Esophagus squamous epithelium (tissue), 5 donors: ENCODE measurements at places on chromosomes 11 and 22. TPM values are rescaled to one million over a fixed set of nuclear protein-coding genes. Genes with fewer than 3 reads are reported as not detected.

The RCOR2 gene
- total RNA-seq = 0.49 TPM

The MS4A4A gene
- 0.42 TPM for total RNA-seq

The IGSF22 gene
- total RNA-seq = not detected

The FLRT1 gene
- 0.06 TPM for total RNA-seq

The PGA5 gene
- 0.22 TPM for total RNA-seq

The TRIM51 gene
- not detected for total RNA-seq

The TSPAN32 gene
- 2.5 TPM for total RNA-seq

- peaks cover 18% of the 10 kb centered on the region for H3K4me1 ChIP-seq
- H3K4me3 ChIP-seq = peak overlapping the region; percentile 92
- no peak for DNase-seq
- peak overlapping the region; percentile 95 for H3K27ac ChIP-seq
- no peaks in the 10 kb centered on the region for H3K36me3 ChIP-seq
- H3K27me3 ChIP-seq = no peaks in the 10 kb centered on the region
Measured at GRCh38 chr22:41687901-41688364, 734 bp downstream of the SNU13 start.

DNA sequence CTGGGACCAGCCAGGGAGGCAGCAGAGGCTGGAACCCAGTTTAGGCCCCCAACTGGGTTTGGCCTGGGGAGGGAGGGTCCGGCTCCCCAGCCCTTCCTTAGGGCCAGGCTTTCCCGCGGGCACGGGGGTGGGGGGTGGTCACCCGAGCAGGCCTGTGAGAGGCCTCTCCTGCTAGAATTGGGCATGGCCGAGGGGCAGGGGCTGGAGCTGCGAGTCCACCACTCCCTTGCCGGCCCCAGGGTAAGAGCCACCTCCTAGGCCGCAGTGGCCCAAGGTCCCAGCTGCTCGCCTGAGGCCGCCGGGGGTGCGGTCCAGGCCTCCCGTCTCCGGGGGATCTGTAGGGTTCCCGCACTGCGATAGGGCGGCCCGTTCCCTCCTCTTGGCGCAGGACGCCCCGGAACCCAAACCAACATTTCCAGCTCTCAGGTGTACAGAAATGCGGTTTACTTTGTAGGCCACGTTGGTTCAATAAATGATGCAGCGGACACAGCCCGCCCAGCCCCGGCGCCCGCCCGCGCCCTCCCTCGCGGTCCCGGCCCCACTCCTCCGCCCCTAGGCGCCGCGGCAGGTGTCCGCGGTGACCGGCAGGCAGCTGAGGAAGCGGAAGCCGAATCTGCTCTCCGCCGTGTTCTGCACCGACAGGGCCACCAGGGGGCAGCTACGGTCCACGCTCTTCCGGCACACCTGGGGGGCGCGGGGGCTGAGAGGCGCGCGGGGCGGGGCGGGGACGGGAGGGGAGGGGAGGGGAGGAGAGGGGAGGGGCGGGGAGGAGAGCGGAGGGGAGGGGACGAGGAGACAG, 5.9 kb downstream of the LMNTD2 start:
- peak overlapping the region; percentile 53 for H3K4me3 ChIP-seq
- no peaks in the 10 kb centered on the region for H3K27me3 ChIP-seq
- H3K27ac ChIP-seq = no peak overlapping the region
- peaks cover 31% of the 10 kb centered on the region for H3K4me1 ChIP-seq
- H3K36me3 ChIP-seq = no peaks in the 10 kb centered on the region

GRCh38 chr11:82653752-82654151, 79.9 kb downstream of the FAM181B start:
- no peaks in the 10 kb centered on the region for H3K27me3 ChIP-seq
- no peak overlapping the region for H3K27ac ChIP-seq
- H3K36me3 ChIP-seq = no peaks in the 10 kb centered on the region
- no peak overlapping the region for H3K4me3 ChIP-seq
- DNase-seq = no peak

GRCh38 chr11:126344141-126345080, 11.1 kb upstream of the ST3GAL4 start:
- H3K27ac ChIP-seq = peak overlapping the region; percentile 70
- no peaks in the 10 kb centered on the region for H3K27me3 ChIP-seq
- H3K4me3 ChIP-seq = no peak overlapping the region
- peaks cover 5% of the 10 kb centered on the region for H3K4me1 ChIP-seq
- no peak for DNase-seq

DNA sequence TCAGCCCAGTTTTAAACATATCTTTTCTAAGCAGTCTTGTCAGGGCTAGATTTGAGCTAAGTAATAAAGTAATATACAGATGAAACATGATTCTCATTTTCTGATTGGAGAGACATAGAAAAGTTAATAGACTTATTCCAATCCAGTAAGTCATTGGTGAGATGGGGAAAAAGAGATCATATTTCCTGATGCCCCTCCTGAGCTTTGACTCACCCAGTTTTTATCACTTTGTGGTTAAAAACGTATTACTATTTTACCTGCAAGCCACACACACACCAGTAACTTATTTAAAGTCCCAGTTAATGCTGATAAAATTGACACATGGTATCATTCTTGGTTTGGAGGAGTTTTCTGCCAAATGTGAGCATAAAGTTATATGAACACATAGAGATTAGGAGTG, 306.8 kb downstream of the CADM1 start:
- no peak overlapping the region for H3K27ac ChIP-seq
- no peaks in the 10 kb centered on the region for H3K4me1 ChIP-seq
- H3K4me3 ChIP-seq = no peak overlapping the region
- DNase-seq = no peak
- no peaks in the 10 kb centered on the region for H3K27me3 ChIP-seq

DNA sequence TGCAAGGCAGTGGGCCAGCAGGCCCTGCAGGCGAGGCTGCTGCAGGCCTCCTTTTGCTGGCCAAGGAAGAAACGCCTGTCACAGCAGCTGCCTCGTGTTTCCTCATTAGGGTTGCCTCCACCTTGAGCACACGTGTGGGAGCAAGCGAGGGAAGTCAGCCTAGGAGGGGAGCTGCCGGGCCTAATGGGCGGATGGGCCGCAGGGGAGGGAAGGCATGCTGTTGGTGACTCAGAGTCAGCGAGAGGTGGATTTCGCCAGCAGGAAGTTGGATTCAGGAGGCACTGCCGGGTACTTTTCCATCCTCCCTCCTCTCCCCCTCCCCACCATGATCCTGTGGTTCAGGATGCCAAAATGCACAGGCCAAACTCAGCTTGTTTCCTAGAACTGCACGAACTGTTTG, 498.7 kb downstream of the METTL15 start:
- no peaks in the 10 kb centered on the region for H3K27me3 ChIP-seq
- no peak for DNase-seq
- no peaks in the 10 kb centered on the region for H3K4me1 ChIP-seq
- H3K4me3 ChIP-seq = no peak overlapping the region
- H3K27ac ChIP-seq = no peak overlapping the region

- H3K4me3 ChIP-seq = no peak overlapping the region
- H3K36me3 ChIP-seq = no peaks in the 10 kb centered on the region
- H3K27ac ChIP-seq = no peak overlapping the region
- no peak for DNase-seq
Measured at GRCh38 chr11:104333977-104334376, 170.0 kb upstream of the PDGFD start.

DNA sequence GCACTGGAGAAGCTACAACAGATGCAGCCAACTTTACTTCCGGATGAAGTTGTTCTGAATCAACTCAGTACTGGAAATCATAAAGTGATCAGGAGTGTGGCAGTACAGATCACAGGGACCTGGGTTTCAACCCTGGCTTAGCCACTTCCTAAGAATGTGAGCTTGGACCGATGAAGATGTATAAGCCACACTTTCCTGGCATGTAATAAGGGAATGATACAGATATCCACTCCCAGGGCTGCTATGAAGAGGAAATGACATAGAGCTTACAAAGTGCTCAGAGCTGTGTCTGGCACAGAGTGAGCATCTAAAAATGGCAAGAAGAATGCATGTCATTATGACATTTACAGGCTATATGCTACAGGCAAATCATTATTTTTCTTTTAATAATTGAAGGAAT, 378.7 kb downstream of the NTM start:
- no peaks in the 10 kb centered on the region for H3K36me3 ChIP-seq
- H3K27me3 ChIP-seq = no peaks in the 10 kb centered on the region
- no peak for DNase-seq
- H3K4me1 ChIP-seq = no peaks in the 10 kb centered on the region
- no peak overlapping the region for H3K4me3 ChIP-seq
- H3K27ac ChIP-seq = no peak overlapping the region

DNA sequence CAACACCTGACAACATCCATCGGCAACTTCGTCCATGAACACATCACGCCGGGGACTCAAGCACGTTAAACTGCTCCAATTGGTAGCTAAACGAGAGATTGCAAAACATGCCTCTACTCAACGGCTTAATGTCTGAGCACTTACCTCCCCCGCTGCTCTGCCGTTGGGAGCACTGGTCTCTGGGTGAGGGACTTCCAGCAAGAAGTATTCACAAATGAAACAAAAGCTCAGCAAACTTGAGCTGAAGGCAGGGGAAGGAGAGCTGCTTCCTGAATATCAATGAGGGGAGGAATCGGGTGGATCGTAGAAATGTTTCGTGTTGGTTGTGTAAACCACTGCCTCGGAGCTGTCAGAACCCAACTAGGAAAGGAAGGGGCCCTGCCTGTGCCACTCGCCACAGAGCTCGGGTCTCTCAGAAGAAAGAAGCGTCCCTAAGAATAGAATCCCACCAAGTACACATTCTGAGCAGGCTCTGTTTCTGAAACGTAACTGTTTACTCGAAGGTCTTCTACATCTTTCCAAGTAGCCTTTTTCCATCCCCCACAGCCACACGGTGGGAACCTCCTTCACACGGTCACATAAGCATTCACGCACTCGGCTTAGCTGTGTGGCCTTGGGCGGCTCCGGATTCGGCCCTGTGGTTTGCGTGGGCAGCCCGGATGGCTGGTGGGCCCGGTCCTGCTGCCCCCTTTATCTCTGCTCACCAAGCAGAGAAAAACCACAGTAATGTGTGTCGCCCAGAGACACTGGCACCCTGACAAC, at the start of gene MLC1:
TSS of gene MLC1 (minus strand) at position 216 of the 762 bp plus-strand sequence. CDS start 524 bp downstream, outside the sequence.
- peaks cover 4% of the 10 kb centered on the region for H3K4me1 ChIP-seq
- H3K4me3 ChIP-seq = no peak within 1 kb of the TSS
- no peak within 1 kb of the TSS for H3K27ac ChIP-seq
- H3K36me3 ChIP-seq = no peaks in the 10 kb centered on the region
- no peak for DNase-seq

GRCh38 chr22:24494528-24495364, at the start of gene UPB1:
Gene UPB1, plus strand, starts transcription at chr22:24495332. Its CDS starts 72 bp downstream, at chr22:24495404.
- no peak for DNase-seq
- peaks cover 10% of the 10 kb centered on the region for H3K27me3 ChIP-seq
- no peaks in the 10 kb centered on the region for H3K36me3 ChIP-seq
- peaks cover 8% of the 10 kb centered on the region for H3K4me1 ChIP-seq

GRCh38 chr11:86523738-86524619, 148.4 kb downstream of the ME3 start:
- DNase-seq = no peak
- H3K4me1 ChIP-seq = peaks cover 13% of the 10 kb centered on the region
- H3K27me3 ChIP-seq = no peaks in the 10 kb centered on the region

DNA sequence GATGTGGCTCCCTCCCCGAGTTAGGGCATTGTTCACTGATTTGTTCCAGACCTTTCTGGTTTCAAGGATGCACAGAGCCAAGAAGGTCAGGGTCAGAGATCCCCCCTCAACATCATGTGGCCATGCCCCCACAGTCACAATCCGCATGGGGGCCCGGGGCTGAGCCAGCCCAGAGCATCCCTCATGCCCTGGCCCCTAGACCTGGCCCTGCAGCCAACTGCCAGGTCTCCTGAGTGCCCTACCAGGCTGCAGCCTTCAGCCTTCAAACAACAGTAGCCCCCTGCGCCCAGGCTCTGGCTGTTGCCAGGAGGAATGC, 142.4 kb downstream of the CRYBB2 start:
- H3K4me1 ChIP-seq = no peaks in the 10 kb centered on the region
- H3K36me3 ChIP-seq = peaks cover 35% of the 10 kb centered on the region

- no peaks in the 10 kb centered on the region for H3K4me1 ChIP-seq
- H3K36me3 ChIP-seq = no peaks in the 10 kb centered on the region
Measured at GRCh38 chr22:32896891-32897290, 95.4 kb downstream of the TIMP3 start.

DNA sequence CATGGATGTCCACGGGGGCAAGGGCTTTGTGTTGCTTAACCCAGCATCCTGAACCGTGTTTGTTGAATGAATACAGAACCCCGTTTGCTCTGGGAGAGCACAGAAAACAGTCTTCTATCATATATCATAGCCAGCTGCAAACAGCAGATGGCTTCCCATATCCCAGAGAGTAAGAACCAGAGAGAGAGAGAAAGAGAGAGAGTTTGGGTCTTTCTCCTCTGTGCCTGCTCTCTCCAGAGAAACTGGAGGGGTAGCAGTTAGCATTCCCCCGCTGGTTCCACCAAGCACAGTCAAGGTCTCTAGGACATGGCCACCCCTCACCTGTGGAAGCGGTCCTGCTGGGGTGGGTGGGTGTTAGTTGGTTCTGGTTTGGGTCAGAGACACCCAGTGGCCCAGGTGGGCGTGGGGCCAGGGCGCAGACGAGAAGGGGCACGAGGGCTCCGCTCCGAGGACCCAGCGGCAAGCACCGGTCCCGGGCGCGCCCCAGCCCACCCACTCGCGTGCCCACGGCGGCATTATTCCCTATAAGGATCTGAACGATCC, 440 bp upstream of the TIMP3 start:
- H3K27ac ChIP-seq = peak overlapping the region; percentile 94
- H3K27me3 ChIP-seq = peaks cover 54% of the 10 kb centered on the region
- peak overlapping the region; percentile 79 for H3K4me3 ChIP-seq
- no peaks in the 10 kb centered on the region for H3K36me3 ChIP-seq

DNA sequence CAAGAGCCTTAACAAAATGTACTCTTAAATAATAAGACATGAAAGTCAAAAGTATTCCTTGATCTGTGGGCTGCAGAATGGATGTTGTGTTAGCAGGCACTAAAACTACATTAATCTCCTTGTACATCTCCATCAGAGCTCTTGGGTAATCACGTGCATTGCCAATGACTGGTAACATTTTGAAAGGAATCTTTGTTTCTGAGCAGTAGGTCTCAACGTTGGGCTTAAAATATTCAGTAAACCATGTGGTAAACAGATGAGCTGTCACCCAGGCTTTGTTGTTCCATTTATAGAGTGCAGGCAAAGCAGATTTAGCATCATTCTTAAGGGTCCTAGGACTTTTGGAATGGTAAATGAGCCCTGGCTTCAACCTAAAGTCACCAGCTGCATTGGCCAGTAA, 152.9 kb downstream of the PKNOX2 start:
- no peaks in the 10 kb centered on the region for H3K27me3 ChIP-seq
- no peak overlapping the region for H3K4me3 ChIP-seq

DNA sequence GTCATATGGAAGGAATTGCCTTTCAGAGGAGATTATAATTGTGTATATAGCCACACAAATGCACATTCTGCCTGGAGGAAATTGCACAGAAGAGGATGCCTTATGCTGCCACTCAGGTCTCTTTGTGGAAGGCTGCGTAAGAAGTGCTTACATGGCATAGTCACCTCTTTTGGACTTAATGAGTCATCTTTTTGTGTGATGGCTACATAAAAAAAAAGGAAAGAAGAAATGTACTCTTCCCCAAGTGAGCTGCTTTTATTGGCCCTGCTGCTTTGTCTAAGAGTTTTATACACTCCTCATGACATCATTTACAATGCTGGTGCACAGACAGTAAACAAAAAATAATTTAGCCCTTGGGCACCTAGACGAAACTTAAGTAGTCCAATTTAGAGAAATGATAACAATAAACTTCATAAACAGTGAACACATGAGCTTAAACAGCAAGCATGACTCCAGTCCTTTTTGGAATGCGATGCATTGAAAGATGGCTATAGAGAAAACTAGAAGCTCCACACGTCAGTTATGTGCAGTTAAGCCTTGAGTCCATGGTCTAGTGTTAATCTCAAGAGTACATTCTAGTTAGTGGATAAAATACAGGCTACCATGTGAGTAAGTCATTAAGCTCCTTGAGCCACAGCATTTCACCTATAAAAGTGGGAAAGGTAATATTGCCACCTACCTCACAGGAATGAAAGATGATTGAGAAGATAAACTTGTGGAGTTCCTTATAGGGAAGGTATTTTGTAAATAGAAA, 12.0 kb downstream of the CSTPP1 start:
- no peaks in the 10 kb centered on the region for H3K36me3 ChIP-seq
- DNase-seq = no peak
- H3K4me3 ChIP-seq = no peak overlapping the region
- H3K27me3 ChIP-seq = no peaks in the 10 kb centered on the region
